ENCODE measurements at places on chromosomes 12 and 14.

GRCh38 chr12:14567351-14568162, at the start of gene PLBD1:
PLBD1 (minus strand) TSS chr12:14567883; CDS start chr12:14567696, 187 bp downstream.
- peak; percentile 87 for DNase-seq

GRCh38 chr14:71320734-71321573, 413.7 kb downstream of the PCNX1 start:
- DNase-seq = peak; percentile 81

GRCh38 chr12:58064666-58065065, 123.3 kb downstream of the ATP23 start:
- no peak for DNase-seq

DNA sequence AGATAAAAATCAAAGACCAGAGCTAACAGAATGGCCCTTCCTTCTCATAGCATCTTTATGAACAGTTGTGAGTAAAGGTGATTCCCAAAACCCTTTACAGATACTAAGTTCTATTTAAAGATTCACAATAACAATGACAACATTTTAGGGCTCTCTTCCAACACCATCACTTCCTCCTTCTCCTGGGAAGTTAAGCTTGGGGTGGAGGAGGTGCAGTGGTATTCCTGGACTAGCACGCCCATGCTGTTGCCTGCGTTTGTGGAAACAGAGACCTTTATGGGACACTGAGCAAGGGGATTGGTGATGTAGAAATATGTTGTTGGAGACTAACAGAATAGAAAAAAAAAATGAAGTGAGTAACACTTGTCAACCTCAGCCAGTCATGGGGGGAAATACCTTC, 22.5 kb downstream of the SYNE2 start:
- no peak for DNase-seq

DNA sequence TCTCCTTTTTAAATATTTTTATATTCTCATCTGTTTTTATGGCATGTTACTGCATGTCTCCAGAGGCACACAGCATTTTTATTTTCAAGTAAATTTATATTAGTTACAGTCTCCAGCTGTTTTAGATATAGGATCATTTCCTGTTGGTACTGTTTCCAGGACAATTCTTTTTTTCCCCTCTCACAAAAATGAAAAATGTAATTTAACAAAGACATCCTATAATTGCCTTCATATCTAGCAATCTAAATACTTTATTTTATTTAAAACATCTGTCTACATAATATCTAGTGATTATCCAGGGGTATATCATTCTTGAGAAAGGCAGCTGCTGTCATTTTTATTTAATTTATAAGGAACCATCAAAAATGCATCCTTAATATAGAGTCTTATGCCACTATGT, 272.4 kb upstream of the NPAS3 start:
- DNase-seq = no peak

GRCh38 chr12:79444089-79444488, 246.7 kb downstream of the PAWR start:
- no peak for DNase-seq

- DNase-seq = no peak
Observed at GRCh38 chr12:14986449-14986848, 13.6 kb downstream of the PDE6H start.

DNA sequence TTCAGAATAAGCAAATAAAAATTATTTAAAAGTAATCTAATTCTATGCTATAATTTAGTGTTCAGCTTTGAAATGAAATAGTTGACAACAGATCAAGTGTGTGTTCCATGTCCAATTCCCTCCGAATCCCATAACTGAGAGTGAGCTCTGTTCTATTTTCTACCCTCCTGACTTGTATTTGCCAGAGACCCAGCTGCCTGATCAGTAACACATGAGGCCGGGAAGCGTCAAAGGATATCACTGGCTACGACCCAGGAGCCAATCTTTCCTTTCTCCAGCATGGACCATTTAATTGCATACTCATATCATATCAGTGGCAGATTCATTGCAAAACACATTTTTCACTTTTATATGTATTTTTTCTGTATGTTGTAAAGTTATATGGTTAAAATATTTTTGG, 108.8 kb upstream of the TSPAN8 start:
- no peak for DNase-seq

DNA sequence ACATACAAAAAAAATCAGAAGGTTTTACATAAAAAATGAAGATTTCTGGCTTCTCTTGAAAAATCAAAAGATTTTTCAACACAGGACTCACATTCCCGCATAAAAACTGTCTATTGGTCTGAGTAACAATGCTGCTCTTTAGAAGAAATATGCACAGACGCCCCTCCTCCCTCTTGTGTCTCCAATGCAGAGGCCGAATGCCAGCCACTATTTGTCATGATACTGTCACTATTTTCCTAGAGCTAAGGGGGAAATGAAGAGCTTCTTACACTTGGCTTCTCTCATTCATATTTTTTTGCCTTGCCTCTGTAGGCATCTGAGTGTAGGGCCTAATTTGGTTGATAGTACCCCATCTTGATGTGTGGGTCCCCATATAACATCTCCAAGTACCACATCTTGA, 98.0 kb downstream of the BBS10 start:
- no peak for DNase-seq

GRCh38 chr12:32134101-32134888, 27.6 kb downstream of the BICD1 start:
- no peak for DNase-seq

- no peak for DNase-seq
Observed at GRCh38 chr14:89531661-89532335, 114.8 kb upstream of the FOXN3 start.
